ENCODE measurements at places on chromosomes 4 and X. TPM values are rescaled to one million over a fixed set of nuclear protein-coding genes. Genes with fewer than 3 reads are reported as not detected.

DNA sequence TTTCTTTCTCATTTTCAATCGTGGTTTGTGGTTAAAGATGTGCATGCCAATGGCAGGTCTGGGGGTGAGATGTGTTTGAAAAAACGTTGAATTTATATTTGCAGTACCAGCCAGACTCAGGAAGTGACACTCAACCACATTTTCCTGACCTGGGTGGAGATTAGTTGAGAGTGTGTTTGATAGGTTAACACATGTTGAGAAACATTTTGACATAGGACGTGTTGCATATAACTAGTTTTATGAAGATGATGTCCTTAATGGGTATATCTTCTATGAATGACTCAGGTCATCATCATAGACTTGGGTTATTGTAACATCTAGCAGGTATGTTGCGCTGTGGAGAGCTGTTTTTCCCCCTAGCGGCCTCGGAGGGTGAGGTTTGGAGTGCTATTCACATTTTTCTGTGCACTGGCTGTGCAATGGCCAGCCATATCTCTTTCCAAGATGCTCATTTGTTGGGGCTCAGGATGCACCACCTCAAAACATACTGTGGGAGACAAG, 21.7 kb upstream of the CD38 start:
- no peak for DNase-seq

DNA sequence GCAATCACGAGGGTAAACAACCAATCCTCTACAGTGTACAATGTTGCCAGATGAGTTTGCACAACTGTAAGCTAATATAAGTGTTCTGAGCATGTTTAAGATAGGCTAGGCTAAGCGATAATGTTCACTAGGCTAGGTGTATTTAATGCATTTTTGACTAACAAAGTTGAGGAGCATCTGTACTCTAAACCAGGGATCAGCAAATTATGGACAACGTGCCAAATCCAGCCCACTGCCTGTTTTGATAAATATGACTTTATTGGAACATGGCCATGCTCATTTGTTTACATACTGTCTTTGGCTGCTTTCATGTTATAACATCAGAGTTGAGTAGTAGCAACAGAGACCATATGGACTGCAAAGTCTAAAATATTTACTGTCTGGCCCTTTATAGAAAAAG, 46.3 kb upstream of the ARHGEF6 start:
- DNase-seq = no peak

GRCh38 chr4:155735496-155735895, 23.3 kb upstream of the GUCY1B1 start:
- DNase-seq = no peak

RAB33A gene
- not detected for total RNA-seq

DNA sequence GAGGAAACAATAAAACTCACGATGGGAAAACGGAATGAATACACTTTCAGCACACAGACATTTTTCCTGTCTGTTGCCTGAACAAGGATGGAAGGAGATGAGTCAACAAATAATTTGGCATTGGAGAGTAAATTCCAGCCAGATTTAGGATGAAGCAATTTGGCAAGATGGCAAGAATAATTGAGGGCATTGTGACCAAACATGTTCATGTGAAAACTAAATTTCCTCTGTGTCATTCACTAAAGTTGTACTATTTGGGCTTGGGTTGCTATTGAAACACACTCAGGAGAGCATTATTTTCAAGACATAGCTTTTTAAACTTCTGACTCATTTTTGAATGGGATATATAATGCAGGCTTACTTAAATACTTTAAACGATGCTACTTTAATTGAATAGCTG, 1614.4 kb downstream of the PCDH19 start:
- no peak for DNase-seq

TEX13B gene
- total RNA-seq = not detected

C4orf51 gene
- not detected for total RNA-seq

DNA sequence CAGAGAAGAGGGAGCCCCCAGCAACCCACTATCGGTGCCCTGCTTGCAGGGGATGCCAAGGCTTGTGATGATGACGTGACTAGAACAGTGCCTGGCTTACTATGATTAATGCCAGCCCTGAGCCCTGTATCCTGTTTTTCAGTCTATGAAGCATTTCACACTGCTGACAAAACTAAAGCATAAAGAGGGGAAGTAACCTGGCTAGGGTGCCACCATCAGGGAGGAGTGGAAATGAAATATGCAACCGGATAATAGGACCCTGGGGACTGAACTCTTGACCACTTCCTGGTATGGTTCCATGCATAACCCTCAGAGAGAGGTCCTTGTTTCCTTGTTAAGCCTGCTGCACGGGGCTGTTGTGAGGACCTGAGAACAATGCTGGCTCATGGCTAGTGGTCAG, 50.3 kb downstream of the MED28 start:
- DNase-seq = no peak

TRPC3 gene
- total RNA-seq = 1.1 TPM

GRCh38 chrX:40080894-40081678, 16.7 kb downstream of the BCOR start:
- no peak for DNase-seq

DNA sequence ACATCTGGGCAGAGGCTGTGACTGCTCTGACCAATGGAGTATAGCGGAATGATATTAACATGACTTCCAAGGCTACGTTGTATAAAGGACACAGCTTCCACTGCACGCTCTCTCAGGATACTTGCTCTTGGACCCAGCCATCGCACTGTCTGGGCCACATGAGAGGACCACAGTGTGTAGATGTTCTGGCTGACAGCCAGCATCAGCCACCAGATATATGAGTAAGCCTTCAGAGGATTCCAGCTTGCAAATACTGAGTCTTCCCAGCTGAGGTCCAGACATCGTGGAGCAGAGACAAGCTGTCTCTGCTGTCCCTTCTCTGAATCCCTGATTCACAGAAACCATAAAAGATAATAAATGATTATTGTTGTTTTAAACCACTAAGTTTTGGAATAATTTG, 146.8 kb upstream of the USP9X start:
- no peak for DNase-seq

DNA sequence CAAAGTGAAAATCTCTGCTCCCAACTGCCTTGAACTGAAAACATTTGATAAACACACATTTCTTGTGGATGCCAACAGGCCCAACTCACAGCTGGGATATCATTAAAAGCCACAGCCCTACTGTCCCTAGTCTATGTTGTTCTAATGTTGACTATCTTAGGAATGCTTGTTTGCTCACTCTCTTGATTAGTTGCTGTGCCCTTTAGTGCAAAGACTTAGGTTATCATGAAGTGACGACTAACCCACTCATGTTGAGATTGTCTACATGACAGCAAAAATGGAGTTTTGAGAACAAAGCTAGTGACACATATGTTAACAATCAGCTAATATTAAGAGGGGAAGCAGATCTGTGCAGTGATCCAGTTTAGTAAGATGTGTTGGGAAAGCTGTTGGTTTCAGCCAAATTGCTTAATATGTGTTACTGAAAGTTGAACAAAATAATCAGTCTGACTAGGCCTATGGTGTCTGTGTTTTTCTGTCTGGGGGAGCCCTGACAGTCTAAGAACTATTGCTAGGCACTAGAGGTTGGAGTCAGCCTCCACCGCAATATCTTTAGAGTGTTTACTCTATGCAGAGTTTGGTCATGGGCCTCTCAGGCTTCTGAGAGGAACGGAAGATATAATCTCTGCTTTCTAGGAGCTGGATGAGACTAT, 125.5 kb downstream of the ATG4A start:
- DNase-seq = no peak

DNA sequence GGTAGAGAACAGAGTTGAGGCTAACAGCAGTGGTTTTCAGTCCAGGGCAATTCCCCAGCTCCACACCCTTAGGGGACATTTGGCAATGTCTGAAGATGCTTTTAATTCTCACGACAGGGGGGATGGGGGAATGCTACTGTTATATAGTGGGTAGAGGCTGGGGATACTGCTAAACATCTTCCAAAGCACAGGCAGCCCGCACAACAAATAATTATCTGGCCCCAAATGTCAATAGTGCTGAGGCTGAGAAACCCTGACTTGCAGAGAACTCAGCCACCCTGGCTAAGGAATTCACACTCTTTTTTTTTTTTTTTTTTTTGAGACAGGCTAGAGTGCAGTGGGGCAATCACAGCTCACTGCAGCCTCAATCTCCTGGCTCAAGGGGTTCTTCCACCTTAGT, 60.6 kb downstream of the POLR2B start:
- DNase-seq = no peak

GRCh38 chr4:128454881-128455280, 167.3 kb upstream of the PGRMC2 start:
- no peak for DNase-seq

DNA sequence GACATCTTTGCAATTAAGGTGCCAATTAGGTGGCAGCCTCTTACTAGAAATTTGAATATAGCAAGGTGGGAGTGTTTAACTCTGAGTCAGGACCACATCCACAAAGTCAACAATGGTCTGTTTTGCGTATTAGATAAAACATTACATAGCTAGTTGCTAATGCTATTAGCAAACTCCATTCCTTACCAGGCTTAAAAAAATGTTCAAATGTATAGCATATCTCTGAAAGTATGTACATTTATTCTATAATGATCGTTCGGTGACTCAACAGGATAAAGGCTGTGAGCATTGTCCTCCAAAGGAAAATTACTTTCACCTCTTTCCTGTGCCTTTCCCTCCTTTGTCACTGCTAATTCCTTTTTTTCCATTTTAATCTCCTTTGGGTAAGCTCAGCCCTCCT, 74.5 kb downstream of the SYTL5 start:
- no peak for DNase-seq

DNA sequence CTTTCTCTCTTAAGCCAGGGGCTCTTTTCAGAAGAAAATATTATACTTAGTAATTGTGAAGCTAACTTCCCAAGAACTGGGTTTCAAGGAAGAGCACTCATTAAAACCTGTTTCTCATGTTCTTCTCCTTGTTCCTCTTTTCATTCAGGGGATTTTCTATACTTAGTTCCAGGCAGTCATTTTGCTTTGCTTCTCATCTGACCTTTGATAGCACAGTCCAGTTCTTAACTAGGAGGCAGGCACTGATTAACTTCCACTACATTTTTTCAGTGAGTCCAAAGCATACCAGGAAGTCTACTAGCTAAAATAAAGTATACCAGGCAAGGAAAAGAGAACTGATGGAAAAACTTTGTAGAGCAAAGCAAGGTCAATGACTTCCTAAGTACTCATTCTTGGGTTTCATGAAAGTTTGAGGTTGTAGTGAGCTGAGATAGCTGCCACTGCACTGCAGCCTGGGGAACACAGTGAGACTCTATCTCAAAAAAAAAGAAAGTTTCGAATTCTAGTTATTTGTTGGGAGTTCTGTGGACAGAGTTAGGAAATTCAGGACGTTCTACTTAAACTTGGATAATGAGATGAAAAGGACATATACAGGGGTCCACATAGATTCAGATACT, 190.1 kb upstream of the HS3ST1 start:
- no peak for DNase-seq

DNA sequence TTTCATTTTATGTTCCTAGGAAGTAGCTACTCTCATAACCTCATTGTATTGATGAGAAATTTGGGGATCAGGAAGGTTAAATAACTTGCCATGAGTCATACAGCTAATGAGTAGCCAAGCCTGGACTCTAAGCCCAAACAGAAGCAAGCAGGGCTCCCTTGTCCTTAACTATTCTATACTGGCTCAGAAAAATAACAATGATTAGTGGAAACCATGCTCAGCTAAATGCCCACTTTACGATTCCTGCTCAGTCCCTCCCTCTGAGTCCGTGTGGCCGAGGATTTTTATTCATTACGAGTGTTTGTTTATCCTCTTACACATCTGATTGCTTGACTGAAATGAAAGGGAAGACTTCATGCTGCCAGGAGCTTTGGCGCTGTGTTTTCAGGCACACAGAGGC, 100.9 kb downstream of the SLC34A2 start:
- DNase-seq = no peak

GRCh38 chr4:40980318-40980883, 230.6 kb downstream of the NSUN7 start:
- no peak for DNase-seq

NAA11 gene
- not detected for total RNA-seq

ZNF41 gene
- 4.3 TPM for total RNA-seq

TAF7L gene
- total RNA-seq = 0.16 TPM

- DNase-seq = no peak
Measured at GRCh38 chr4:140057701-140058100, 96.3 kb downstream of the MAML3 start.

SPOCK3 gene
- 1.4 TPM for total RNA-seq

SEC31A gene
- total RNA-seq = 121 TPM

SMR3A gene
- not detected for total RNA-seq

STK32B gene
- 1.5 TPM for total RNA-seq

DNA sequence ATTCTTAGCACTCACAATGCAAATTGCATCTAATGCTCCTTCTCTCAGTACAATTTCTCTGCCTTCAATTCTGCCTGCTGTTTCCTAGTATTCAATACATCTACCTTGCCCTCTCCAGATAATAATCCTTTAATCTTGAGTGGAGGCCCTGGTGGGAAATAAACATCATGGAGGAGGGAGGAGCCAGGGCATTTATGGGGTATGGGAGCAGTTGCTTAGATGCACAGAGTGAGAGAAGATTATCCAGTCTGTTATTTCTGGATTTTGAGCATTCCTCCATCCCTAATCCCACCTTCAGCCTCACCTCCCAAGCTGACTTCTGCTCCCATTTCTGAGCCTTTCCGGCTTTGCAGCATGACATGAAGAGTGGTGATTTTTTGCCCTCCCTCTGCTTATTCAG, 127.9 kb upstream of the PPP3CA start:
- no peak for DNase-seq

DNA sequence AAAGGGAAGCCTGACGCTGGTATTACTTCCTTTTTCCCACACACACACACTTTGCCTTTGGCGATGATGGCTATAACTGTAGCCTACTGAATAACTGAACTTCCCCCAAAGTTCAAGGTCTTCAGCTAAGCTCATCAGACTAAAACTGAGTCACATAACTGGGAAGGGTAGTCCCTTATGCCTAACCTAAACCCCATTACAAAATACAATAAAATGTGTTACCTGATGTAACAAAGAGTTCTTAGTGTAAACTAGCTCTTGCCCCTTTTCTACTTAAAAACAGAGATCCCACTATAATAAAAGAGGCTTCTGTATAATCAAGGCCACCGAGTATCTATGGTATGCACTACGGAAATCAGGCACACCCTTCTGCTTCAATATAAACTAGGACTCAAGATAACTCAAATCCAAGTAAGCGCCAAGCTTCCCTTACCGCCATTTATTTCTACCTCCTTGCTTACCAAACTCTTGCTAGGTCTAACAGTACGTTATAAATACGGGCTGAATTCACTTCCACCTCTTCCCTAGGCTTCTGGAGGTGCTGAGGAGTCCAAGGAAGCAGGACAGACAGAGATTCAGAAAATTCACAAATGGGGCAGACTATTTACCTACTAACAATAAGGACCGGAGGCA, 2.4 kb downstream of the OTUD4 start:
- DNase-seq = no peak

- no peak for DNase-seq
Measured at GRCh38 chr4:95215991-95216605, 332.7 kb downstream of the UNC5C start.

HEPH gene
- 78.2 TPM for total RNA-seq

Data from sigmoid colon (tissue), 7 donors.